Breast epithelium (tissue), 4 donors: ENCODE measurements at places on chromosomes 11 and 22. TPM values are rescaled to one million over a fixed set of nuclear protein-coding genes. Genes with fewer than 3 reads are reported as not detected.

Gene MMP3
- 63.4 TPM for total RNA-seq

Gene OR52R1
- total RNA-seq: not detected

Gene DENND6B
- total RNA-seq: 5.4 TPM

Gene QSER1
- 40.6 TPM for total RNA-seq

Gene OR6A2
- total RNA-seq: 0.33 TPM

Gene MFNG
- 9.4 TPM for total RNA-seq

Gene ABTB2
- total RNA-seq: 1.3 TPM

Gene ME3
- total RNA-seq: 68.5 TPM

Gene SPON1
- 30.1 TPM for total RNA-seq

Gene YPEL4
- total RNA-seq: 2.0 TPM

Gene LRRC10B
- 1.5 TPM for total RNA-seq

Gene ADORA2A
- 3.4 TPM for total RNA-seq

Gene OR8D1
- not detected for total RNA-seq

Gene GLYATL2
- total RNA-seq: 38.3 TPM

Gene PANX2
- 1.8 TPM for total RNA-seq

GRCh38 chr11:81602508-81602907, 1131.2 kb downstream of the FAM181B start:
- DNase-seq: no peak

DNA sequence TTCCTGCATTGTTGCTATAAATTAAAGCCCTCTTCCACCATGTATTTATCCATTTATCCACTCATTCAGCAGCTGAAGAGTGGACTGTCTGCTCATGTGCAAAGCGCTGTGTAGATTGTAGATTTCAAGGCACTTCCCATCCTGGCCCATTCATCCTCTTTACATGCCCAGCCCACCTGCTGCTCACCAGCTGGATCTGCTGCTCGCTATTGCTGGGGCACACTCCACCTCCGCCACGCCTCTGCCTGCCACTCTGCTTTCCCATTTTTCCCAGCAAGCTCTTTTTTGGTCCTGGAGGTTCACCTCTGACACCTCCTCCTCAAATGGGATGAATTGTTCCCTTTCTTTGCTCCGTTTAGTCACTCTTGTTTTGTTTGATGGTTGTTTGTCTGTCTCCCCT, 48.3 kb downstream of the CEP164 start:
- no peak for DNase-seq

- DNase-seq: no peak
These were observed 29.3 kb upstream of the CABP7 start for GRCh38 chr22:29690476-29690875.

DNA sequence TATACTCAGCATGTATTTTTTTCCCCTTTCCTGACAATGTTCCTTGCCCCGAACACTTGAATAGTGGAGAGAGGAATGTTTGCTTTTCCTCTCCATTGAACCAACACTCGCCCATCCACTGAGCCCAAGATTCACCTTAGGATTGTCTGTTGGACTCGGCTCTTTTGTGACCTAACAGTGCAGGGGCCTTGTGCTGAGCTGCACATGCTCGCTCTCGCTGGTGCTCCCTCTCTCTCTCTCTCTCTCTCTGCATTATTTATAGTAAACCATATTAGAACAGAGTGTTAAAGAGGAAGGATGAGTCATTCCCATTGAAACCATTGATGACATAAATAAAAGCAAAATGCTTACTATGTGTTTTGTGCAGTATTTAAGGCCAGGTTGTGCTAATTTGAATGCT, 20.7 kb downstream of the ZBTB16 start:
- DNase-seq: no peak

- DNase-seq: no peak
These were observed 78.2 kb downstream of the FAM76B start for GRCh38 chr11:95711162-95711944.

GRCh38 chr22:30239488-30240405, 6.8 kb downstream of the LIF start:
- DNase-seq: no peak

DNA sequence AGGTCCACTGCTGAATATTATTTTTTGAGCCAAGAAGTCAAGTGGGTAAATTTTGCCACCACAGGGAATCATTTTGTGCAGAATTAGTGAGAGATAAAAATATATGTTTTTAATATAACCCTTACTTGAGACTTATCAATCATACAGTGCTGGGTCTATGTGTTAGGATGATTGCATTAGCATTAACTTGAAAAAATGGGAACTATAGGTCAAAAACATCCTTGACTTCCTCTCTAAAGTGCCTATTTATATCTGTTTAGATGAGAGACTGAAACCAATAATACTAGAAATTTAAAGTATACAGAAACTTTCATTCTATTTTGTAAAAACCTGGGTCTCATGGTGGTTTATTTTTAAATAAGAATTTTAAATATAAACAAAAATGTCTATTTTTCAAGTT, 65.1 kb upstream of the CARD18 start:
- DNase-seq: no peak

GRCh38 chr22:41818596-41818995, 14.3 kb upstream of the SREBF2 start:
- DNase-seq: no peak

GRCh38 chr11:128194216-128194615, 393.1 kb downstream of the ETS1 start:
- DNase-seq: no peak

- DNase-seq: no peak
These were observed 43.4 kb downstream of the WEE1 start for GRCh38 chr11:9616858-9617257.

- peak; percentile 87 for DNase-seq
These were observed 2.2 kb downstream of the PNPLA2 start for GRCh38 chr11:820655-821511.

DNA sequence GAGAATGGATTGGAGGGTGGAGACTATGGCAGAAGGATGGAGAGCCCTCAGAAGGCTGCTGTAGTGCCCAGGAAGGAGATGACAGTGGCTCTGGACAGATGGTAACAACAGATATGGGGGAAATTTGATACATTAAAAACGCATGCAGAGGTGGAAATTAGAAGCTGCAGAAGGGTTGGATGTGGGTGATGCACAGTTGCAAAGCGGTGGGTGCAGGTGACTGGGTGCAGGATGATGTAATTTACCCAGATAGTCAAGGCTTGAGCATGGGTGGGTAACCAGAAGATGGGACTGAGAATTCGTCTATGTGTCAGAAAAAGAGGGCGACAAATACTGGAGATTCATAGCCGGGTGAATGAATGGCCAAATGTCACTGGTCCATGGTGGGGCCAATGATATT, 570.3 kb downstream of the MN1 start:
- DNase-seq: no peak

DNA sequence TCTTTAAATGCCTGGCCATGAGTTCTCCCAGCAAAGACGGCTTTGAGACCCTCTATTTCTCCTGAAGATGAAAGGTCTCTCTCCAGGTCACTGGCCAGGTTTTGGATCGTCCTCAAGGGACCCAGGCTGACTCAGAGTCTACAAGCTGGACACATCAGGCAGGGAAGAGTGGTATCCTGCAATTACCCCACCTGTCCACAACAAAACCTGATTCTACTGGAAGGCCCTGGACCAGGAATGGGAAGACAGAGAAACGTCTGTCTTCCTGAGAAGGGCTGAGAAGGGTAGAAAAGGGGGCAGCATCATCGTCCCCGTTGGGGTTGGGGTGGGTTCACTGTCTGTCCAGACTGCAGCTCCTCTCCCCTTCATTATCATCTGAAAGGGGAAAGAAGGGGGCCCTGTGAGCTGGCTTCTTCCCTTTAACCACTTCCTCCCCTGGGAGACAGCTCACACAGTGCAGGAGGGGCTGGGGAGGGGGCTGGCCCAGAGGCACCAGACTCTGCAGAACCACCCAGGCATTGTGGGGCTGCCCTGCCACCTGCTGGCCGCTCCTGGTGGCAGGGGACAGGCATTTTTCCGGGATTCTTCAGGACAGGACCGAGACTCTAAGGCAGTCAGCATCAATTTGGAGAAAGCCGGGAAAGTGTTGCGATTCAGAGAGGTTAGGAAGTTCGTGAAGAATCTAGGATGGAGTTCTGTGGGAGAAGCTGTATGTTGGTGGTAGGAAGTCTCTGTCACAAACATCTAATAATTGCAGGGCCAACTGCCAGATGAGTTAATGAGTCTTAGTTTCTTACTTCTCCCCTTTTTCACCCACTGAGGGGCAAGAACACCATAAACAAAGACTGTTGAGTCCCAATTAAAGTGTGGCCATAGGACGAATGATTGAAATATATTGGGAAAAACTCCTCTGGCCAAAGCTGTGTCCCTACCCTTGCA, 57.6 kb downstream of the SYN3 start:
- no peak for DNase-seq

DNA sequence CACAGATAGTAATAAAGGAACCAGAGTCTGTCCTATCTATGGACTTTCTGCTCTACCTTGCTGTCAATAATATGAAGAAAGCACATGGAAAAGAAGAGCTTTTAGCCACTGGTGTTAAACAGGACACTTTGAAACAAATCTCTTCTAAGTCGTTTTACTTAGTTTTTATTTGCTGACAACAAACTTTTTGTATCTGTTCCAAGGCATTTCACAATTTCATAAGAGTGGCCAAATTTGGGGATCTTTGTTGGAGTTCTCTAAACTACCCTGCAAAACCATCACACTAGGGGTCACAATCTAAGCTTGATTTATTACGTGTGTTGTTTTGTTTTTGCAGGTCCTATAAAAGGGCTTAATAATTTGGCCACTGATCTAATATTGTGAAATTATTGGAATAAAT, 54.4 kb downstream of the BBOX1 start:
- no peak for DNase-seq

DNA sequence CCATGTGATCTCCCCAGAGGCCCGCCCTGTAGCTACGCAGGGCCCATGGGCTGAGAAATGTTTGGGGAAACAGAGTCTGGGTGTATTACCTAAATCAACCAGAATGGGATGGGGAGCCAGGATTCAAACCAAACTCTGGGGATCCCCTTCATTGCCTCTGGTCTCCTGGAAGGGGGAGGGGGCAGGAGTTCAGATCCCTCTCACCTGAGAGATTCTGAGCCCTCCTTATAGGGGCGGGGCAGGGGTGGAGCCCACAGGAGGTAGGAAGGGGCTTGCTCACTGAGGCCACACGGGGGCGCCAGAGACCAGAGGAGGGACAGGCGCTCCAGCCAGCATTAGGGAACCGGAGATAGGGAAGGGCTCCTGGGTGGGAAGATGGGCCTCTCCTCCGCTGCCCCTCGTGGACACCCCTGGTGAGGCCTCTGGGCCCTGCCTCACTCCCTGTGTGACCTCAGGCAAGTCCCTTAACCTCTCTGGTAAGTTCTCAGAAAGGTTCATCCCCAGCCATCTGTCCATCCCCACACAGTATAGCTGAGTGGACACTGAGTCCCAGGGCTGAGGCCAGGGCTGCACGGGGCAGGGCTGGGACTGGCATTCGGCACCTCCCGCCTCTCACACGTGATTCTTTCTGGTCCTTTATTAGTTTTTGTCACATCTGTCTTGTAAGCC, 2.7 kb upstream of the CDC42BPG start:
- peak; percentile 95 for DNase-seq

- no peak for DNase-seq
These were observed 766 bp downstream of the APOL2 start for GRCh38 chr22:36238373-36239149.

GRCh38 chr11:82895437-82896091, 4.7 kb downstream of the PRCP start:
- no peak for DNase-seq

DNA sequence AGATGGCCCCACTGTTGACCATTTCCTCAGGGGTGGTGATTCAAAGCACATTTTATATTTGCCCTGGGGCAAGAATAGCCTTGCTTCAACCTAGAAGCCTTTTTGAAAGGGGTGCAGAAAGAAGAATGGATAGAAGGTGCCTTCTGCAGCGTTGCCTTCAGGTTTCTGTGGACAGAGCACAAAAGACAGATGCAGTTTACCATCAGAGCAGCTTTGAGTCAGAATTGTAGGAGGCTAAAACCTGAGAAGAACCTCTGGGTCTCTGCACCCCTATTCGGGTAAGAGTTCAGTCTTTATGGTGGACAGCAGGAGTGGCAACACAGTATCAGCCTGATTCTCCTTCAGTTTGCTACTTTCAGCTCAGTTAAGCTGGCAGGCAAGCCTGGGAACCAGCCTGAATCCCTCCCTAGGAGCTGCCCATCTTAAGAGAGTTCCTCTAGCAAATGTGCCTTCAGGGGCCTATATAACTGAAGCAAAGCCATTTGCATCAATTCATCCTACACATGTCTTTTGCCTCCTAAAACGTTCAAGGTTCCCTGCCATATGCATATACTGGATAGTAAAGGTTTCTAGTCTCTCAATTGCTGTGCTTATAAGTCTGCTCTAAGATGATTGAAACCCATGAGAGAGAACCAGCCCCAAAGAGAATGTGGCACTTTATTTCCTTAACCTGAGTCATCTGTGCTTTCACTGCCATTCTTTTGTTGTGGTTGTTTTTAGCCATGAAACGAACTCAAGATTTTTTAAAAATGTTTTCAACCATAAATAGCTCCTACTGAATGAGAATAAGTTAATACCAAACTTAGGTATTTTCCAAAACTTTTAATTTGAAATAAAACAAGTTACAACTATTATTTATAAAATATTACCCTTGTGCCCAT, 123.0 kb downstream of the TRIM44 start:
- no peak for DNase-seq

- no peak for DNase-seq
These were observed 39.8 kb upstream of the MUC5AC start for GRCh38 chr11:1117992-1118391.

GRCh38 chr11:113796663-113797259, 17.2 kb downstream of the CLDN25 start:
- no peak for DNase-seq

DNA sequence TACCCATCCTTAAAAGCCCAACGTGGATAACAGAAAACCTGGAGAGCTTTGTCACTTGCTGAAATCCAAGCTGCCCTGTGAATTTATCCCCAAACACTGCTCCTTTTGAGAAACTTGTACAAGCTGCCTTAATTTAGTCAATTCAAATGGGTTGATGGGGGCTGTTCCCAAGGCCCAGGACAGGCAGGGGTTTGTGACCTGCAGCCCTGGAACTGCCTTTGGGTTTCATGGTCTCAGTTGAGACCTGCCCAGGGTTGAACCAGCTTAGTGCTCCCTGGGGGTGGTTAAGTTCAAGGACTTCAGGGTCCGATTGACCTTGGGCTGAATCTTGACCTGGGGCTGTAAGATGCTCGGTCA, 112.1 kb upstream of the OR4B1 start:
- no peak for DNase-seq
